ENCODE measurements at places on chromosomes 7 and 10. TPM values are rescaled to one million over a fixed set of nuclear protein-coding genes. Genes with fewer than 3 reads are reported as not detected.

- DNase-seq: no peak
Measured at GRCh38 chr7:129495987-129496386, 6.3 kb upstream of the SMKR1 start.

Gene WIPF3
- total RNA-seq: 0.27 TPM

Gene NAT16
- total RNA-seq: not detected

- no peak for DNase-seq
Measured at GRCh38 chr7:116162992-116163391, 47.3 kb upstream of the TES start.

Gene CTTNBP2
- not detected for total RNA-seq

Gene VWA2
- not detected for total RNA-seq

Gene EMX2
- 3.2 TPM for total RNA-seq

Gene BLNK
- not detected for total RNA-seq

DNA sequence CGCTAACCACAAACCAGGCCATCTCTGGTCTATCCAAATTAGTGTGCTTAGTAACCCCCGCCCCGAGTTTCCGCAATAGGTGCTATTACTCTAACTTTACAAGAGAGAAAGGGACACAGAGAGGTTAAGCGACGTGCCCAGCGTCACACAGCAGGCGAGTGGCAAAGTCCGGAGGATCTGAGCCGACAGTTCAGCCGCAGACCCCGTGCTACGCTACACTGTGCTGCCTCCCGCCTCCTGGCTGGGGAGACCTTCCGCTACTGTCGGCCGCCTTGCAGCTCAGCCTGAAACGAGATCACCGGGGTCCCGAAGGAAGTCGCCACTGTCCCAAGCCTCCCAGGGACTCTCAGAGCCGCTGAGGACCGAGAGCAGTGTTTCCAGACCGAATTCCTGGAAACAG lies 799 bp downstream of the INTS1 start:
- no peak for DNase-seq

Data from Caki2 (cell line).